ENCODE measurements at places on chromosomes 5 and 9.
A peak's percentile ranks its signal among the peaks of the same experiment; 100 is the strongest.

DNA sequence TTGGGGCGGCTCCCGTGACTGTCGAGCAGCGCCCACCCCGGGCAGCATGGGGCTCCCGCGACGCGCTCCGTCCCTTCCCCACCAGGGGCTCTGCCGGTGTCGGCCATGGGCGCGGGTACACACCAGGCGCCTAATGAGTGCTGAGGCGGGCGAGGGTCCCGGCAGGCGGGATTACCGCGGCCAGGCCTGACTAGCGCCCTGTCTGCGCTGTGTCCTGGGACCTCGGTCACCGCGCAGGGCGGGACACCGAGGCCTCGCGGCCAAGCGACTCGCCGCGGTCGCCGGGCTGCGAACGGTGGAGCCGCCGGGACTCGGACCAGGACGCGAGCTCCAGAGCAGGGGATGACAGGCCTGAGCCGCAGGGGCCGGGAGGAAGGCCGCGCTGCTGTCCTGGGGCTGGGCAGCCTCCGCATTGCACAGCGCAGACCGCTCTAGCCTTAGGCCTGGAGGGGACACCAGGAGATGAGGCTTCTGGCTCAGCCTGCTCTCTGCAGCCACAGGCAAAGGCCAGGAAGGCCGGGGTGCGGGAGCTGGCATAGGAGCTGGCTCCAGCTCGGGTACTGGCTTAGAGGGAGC, 14.1 kb downstream of the LCN10 start:
- no peak for DNase-seq

DNA sequence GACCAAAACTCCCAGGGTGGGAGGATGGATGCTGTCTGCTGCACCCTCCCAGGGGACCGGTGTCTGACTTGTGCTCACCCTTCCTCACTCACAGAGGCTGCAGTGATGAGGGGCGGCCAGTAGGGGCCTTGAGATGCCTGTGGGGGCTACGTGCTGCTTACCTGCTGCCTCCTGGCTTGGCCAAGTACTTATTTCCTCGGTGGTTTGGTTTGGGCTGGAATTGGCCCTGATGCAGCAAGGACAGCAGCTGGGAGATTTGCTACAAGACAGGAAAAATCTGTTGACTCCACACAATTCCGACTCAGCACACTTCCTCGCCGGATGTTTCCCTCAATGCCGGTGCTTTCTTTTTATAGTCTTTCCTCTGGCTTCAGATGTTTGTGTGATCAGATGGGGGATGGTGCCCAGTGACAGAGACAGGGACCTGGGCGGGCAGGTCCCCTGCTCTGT, 6.6 kb downstream of the PCDH12 start:
- no peak for DNase-seq

DNA sequence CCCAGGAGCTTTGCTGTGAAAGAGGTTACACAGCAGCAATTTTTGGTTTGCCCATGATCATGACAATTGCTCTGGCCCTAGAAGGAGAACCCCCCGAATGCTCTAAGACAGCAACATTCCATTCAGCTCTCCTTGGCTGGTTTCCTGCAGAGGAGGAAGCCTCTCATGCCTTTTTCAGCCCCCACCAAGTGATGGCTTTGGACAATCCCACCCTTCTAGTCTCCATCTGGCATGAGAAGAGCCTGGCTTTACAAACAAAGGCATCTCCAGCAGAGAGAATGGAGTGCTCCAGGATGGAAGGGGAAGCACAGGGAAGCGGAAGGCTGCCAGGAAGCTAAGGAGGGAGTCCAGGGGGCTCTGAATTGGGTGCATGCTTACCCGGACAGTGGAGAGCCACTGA, 98.4 kb downstream of the CRB2 start:
- no peak for DNase-seq

DNA sequence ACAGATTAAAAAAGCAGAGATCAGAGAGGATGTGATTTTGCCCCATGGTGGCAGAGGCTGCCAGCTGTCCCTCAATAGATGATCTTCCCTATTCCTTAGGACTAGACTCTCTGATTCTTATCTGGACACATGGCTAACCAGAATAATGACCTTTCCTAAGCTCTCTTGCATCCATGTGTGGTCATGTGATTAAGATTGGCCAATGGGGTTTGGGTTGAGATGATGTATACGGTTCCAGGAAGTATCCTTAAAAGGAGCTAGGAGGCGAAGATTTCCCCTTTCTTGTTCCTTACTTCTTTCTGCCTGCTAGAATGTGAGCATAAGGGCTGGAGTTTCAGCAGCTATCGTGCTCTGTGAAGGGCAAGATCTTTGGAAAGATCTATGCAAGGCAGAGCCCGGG, 39.8 kb downstream of the FOXI1 start:
- DNase-seq: no peak

DNA sequence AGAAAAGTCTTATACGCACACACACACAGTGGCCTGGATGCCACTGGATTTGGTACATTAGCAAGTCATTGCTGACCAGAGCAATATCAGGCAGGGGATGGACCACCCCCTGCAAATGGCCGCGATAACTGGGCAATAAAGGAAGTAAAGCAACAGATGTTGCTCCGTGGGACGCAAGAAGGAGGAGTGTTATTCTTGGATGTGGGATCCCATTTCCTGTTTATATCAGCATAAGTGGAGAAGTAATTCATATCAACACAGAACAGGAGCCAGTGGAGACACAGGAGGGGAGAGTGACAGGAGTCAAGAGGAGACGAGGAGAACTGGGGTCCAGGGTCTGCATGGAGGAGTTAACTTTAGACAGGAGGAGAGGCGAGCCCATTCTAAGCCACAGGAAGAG, 18.4 kb downstream of the RUFY1 start:
- DNase-seq: no peak

DNA sequence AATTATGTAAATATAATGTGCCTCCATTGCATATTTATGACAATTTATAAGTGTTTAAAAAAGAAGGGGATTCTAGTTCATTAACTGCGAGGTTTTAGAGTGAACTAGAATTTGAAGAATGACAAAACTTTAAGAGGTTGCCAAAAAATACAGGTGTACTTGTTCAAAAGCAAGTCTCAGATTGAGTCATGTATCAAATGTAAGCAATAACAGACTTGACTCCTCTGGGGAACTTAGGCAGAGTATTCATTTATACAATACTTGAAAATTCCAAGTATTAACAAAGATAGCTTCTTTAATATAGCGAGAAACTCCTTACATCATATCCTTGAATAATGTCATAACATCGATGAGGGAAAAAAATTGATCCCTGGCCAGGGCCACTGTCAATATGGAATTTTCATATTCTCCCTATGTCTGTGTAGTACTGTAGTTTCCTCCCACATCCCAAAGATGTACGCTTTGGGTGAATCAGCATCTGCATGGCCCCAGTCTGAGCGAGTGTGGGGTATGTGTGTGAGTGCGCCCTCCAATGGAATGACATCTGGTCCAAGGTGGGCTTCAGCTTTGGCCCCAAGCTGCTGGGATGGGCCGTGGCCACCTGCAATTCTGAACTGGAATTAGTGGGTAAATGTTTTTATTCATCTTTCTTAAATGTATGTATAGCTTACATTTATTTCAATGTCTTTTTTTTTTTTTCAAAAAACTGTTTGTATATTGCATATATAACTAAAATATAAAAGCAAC, 70.1 kb downstream of the RIC1 start:
- DNase-seq: no peak

DNA sequence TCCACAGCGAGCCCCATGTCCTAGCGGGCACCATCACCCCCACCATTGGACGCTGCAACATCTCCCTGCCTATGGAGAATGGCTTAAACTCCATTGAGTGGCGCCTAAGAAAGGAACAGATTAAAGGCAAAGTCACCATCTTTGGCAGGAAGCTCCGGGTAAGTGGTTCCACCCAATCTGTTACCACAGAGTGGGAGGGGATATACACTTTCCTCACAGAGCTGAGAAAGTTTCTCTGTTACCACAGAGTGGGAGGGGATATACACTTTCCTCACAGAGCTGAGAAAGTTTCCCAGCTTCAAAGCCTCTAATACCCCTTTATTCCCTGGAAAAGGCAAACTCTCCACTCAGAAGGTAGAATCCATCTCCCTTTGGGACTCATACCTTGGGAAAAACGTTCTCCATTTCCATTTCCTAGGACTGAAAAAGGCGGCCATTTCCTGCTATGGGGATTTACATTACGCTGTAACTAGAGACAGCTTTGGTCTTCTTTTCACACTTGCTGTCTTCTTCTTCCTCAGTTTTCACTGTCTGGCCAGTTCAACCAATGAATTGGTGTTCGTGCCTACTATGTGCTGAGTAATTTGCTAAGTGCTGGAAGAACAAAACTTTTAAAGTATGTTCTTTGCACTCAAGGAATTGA, 63.4 kb upstream of the WWC1 start:
- no peak for DNase-seq

DNA sequence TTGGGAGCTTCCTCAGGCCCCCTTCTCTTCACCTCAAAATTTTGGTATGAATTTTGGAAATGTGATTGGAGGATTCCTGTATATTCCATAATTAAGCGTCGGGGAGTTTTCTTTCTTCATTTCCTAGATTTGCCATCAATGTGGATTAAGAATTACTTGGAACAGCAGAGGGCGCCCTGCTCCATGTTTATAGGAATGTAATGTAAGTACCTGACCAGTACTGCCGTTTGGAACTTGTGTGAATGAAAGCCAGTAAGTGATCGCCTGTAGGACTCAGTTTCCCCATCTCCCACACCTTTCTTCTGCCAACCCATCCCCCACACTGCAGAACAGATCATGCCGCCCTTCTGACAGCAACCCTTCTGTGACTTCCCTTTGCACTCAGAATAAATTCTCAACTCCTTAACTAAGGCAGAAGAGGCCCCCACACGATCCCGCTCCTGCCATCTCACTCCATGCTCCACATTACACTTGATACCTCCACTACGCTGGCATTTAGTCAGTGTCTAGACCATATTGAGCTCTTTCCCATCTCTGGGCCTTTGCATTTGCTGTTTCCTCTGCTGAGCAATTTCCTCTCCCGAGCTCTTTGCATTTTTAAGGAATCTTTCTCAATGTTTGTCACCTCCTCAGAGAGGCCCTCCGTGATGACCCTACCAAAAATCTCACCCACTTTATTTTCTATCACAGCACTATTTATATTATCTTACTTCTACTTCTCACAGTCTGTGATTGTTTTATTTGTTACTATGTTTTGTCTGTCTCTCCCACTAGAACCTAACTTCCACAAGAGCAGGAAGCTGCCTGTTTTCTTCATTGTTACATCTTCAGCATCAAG, 79.5 kb upstream of the HTR4 start:
- peak; percentile 64 for DNase-seq

GRCh38 chr5:142364251-142365145, 39.7 kb upstream of the SPRY4 start:
- DNase-seq: no peak

GRCh38 chr5:141512390-141512910, 23.6 kb downstream of the PCDHGC5 start:
- DNase-seq: peak; percentile 74

GRCh38 chr5:178381921-178382695, 149.5 kb upstream of the PHYKPL start:
- DNase-seq: no peak

DNA sequence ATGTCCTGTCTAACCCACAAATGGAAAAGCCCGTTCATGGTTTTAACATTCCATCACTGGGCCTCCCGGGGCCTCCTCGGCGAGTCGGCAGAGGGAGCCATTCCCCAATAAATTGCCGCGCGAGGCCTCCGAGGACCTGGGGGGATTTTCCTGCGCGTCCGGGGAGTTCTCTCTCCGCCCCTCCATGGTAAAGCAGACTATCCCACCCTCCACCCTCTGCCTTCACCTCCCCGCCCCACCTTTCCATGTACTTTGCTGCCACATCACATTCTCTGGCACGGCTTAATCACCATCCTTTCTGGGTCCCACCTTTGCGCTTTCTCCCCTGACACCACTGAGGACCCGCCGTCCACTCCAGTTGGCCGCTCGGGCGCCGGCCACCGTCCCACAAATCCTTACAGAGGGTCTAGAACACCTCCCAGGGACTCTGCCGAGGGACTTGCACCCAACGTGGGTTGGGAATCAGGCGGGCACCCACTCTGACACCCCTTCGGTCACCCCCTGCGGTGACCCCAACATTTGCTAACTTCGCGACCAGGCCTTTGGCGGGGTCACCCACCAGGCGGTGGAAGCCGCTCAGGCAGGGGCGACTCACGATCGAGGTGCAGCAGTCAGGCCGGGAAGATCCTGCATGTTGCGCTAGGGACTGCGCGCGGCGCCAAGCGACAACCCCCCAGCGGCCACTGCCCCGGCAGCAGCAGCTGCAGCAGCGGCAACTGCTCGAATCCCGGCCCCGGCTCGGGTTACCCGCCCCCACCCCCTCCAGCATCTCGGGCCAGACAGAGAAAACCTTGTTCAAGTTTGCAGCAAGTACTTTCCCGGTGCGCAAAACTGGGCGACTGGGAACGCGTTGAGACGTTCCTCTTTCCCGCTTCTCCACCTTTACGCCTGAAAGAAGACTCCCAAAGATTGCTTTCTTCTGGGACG, at the start of gene MEGF10:
MEGF10 (plus strand) TSS at position 778 of the 927 bp plus-strand sequence. CDS start 40,513 bp downstream, outside the sequence.
- peak; percentile 52 for DNase-seq

DNA sequence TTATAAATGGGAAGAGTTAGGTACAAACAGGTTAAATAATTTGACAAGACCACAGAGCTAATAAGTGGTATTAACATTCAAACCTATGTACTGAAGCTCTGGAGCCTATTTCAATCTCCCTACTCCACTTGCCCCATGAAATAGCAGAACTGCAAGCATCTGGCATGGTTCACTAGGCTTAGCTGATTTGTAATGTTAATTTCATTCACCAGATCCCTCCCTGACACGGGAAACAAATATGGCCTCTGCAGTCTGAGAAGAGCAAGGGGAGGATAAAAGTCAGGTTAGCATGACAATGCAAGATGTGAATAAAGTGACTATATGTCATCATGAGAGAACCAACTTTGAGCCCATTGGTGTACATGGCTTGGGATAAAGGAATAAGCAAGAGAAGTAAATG, 428.8 kb downstream of the BRINP1 start:
- DNase-seq: peak; percentile 36

- DNase-seq: no peak
Measured at GRCh38 chr5:133939668-133940067, 28.8 kb downstream of the C5orf15 start.

- no peak for DNase-seq
Measured at GRCh38 chr5:179196405-179197079, 136.4 kb downstream of the ZNF354C start.

DNA sequence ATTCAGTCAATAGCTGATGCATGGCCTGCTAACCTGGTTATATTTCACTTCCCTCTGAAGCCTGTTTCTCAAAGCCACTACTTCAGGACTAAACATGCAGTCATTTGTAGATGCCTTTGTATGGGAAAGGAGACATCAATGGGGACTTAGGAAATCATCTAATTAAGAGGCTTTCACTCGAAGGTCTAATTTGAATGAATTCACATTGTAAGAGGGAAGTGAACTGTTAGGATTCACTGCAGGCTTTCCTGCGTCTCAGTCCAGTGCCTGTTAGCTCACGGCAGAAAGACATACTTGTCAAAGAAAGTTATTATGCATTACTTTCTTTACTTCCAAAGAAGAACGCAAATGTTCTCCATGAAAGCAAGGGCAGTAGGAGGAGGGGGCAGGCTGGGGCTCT, 50.6 kb upstream of the CDK20 start:
- no peak for DNase-seq

GRCh38 chr5:11527652-11528349, 376.4 kb downstream of the CTNND2 start:
- DNase-seq: no peak

DNA sequence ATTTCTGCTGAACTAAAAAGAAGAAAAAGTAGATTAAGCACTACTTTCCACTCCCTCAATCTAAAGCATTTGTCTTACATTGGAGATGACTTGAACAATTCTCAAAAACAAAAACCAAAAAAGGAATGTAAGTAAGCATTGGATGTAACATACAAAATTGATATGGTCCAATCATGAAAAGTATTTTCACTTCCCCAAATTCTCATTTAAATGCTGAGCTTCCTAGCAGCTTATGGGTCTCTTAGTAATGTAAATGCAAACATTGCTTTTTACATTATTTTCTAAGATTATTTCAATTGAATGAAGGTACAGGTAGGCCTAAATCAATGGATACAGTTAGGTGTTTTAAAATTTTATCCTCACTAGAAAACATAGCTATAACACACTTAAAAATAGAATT, 20.0 kb downstream of the ANKH start:
- DNase-seq: no peak
